ENCODE measurements at places on chromosomes 13 and 19.
A peak's percentile ranks its signal among the peaks of the same experiment; 100 is the strongest.

DNA sequence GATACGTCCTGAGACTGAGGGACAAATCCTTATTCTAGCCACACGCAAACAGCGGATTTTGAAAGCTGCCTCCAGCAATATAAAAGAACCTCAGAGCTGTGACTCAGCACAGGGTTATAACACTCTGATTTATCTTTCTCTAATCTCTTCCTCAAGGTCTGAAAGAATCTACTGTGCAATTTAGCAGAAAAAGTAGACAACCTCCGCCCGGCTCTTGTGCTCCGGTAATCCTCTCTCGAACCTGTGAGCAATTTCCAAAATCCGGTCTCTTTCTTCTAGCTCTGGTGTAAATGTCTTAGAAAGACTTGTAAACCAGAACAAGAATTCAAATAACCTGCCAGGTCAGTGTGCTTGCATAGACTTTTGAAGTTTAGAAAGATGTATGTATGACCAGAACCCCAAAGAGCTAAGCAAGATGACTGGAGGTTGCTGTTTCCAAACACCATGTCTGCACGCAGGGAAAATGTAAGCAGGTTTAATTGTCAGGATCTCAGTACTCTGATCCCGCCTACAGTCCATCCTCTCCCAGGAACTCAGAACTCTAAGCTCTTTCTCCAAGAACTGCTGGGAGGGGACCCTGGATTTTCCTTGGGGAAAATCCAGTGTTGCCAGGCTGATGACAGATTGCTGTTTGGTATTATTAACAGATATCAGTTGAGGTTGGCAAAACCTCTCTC, 338.1 kb downstream of the RFC3 start:
- DNase-seq: no peak

- no peak for DNase-seq
Measured at GRCh38 chr13:79997244-79997643, 343.7 kb downstream of the SPRY2 start.

- DNase-seq: no peak
Measured at GRCh38 chr19:13823256-13823655, 28.0 kb downstream of the ZSWIM4 start.

DNA sequence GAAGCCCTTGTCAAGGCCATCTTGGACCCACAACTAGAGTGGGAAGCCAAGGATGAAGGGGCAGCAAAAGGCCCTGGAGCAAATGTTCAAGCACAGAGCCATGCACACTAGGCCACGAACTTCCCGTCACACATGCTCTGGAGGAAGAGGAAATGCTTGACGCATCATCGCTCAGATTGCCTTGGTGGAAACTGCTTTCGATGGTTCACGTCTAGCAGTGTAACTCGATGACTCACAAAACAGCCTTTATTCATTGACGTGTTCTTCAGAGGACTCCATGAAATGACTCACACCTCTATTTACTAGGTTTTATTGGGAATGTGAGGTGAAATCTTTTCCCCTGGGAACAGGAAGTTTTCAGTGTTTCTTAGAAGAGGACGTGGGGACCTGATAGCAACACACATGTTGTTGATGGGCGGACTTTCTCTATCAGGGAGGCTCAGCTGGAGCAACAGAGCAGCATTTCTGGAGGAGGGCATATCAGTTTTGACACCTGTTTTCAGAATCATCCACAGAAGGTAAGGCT, 79.8 kb upstream of the FLT1 start:
- peak; percentile 69 for DNase-seq

DNA sequence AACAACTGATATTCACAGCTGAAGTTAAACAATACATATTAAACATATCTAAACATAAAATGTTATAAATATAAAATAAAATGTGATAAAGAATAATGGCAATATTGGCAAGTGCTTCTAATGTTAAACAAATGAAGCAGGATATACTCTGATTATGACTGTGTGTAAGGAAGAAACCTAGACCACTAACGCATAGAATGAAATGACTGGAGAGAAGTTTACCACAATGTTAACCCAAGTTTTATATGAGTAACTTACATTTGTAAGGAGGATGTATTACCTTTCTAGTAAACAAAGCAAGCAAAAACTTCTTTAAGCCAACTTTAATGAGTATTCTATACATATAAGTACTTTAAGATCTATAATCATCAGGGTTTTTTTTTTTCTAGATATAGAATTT, 43.0 kb downstream of the RB1 start:
- no peak for DNase-seq

DNA sequence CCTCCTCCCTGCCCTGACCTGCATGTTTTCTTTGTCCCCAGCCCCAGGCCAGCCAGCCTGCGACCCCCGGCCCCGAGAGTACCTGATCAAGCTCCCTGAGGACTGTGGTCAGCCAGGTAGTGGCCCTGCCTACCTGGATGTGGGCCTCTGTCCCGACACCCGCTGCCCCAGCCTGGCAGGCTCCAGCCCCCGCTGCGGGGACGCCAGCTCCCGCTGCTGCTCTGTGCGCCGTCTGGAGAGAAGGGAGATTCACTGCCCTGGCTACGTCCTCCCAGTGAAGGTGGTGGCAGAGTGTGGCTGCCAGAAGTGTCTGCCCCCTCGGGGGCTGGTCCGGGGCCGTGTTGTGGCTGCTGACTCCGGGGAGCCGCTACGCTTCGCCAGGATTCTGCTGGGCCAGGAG, 5.6 kb downstream of the CILP2 start:
- no peak for DNase-seq

GRCh38 chr13:46663206-46664037, 110.5 kb downstream of the LRCH1 start:
- no peak for DNase-seq

- DNase-seq: no peak
Measured at GRCh38 chr19:43563816-43564457, 11.4 kb downstream of the XRCC1 start.

DNA sequence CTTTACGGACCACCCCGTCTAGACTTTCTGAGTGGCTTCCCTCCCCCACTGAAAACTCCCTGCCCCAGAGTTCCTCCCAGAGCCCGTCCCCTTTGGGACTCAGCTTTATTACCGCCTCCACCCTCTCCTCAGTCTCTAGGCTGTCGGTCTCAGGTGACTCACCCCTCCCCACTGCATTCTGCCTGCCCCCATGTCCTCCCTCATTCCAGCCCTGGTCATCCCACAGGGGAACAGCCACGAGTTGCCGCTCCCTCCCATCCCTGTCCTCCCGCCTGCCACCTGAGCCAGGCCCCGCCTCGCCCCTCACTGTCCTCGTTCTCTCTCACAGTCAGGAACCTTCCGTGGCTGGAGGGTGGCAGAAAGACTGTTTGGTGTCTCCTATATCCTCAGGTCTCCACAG, 57.3 kb downstream of the SMARCA4 start:
- DNase-seq: no peak

- DNase-seq: no peak
Measured at GRCh38 chr19:48303866-48304265, 21.5 kb upstream of the EMP3 start.

- DNase-seq: no peak
Measured at GRCh38 chr19:42229855-42230351, 9.8 kb downstream of the ZNF526 start.

DNA sequence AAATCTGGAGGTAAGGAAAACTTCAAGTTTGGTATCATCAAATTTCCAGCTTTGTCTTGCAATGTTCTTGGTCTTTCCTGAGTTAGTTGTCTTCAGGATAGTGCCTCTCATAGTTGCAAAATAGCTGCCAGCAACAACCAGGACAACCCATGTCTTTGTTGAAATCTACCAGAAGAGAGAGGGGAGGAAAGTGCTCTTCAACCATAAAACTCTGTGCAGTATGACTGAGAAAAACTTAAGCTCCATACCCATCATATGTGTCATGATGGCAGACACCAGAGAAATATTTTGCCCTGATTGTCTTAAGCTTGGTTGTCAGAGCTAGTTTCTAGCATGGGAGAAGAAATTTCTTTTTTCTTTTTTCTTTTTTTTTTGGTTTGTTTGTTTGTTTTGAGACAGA, 103.3 kb downstream of the SPRY2 start:
- DNase-seq: no peak

GRCh38 chr19:12723641-12724426, at the start of gene TNPO2:
TSS of gene TNPO2 (minus strand) at chr19:12723932. CDS start at chr19:12720977, 2,955 bp downstream.
- DNase-seq: peak; percentile 57

- peak; percentile 25 for DNase-seq
Measured at GRCh38 chr13:48579165-48579918, 46.5 kb upstream of the RCBTB2 start.

GRCh38 chr13:64075543-64076271, 2660.1 kb upstream of the PCDH20 start:
- DNase-seq: no peak

DNA sequence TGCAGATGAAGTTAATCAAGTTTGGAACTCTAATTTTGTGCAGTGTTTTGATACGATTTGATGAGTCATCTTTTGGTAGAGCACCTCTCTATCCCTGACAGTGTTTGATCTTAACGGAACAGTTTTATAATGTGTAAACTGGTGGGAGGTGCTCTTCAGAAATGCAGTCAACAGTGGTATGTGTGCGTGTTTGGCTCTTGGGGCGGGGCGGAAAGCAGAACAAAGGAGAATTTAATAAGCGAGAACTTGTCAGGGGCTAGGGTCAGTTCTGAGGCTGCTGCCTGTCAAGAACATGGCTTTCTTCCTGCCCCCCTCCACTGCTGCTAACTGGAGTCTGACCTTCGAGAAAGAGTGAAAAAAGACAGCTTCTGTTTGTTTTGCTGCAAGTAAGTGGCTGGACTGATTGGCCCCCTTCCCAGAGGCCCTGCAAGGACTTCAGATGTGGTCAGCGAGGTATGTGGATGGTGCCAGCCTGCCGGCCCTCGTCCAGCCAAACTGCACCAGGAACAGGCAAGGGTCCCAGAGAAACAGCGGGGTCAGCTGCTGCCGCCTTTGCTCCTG, 40.8 kb downstream of the BBC3 start:
- peak; percentile 34 for DNase-seq

DNA sequence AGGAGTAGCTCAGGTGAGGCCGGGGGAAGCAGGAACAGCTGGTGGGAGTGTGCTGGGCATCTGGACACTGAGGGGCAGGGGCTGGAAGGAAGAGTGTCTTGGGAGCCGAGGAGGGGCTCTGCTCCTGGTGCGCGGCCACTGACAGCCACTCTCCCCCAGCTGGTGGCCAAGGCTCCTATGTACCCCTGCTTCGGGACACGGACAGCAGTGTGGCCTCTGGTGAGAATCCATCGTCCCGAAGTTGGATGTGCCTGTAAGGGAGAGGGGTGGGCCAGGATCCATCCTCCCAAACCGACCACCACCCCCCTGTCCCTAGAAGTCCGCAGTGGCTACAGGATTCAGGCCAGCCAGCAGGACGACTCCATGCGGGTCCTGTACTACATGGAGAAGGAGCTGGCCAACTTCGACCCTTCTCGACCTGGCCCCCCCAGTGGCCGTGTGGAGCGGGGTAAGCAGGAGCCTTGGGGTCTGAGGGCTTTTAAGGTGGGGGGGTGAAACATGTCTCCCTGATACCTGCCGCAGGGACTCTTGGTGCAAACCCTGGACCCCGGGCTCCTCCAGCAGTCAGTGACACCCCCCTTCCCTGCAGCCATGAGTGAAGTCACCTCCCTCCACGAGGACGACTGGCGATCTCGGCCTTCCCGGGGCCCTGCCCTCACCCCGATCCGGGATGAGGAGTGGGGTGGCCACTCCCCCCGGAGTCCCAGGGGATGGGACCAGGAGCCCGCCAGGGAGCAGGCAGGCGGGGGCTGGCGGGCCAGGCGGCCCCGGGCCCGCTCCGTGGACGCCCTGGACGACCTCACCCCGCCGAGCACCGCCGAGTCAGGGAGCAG, 2.0 kb upstream of the USF2 start:
- no peak for DNase-seq

- DNase-seq: peak; percentile 33
Measured at GRCh38 chr13:113186061-113186900, 22.2 kb downstream of the PCID2 start.

DNA sequence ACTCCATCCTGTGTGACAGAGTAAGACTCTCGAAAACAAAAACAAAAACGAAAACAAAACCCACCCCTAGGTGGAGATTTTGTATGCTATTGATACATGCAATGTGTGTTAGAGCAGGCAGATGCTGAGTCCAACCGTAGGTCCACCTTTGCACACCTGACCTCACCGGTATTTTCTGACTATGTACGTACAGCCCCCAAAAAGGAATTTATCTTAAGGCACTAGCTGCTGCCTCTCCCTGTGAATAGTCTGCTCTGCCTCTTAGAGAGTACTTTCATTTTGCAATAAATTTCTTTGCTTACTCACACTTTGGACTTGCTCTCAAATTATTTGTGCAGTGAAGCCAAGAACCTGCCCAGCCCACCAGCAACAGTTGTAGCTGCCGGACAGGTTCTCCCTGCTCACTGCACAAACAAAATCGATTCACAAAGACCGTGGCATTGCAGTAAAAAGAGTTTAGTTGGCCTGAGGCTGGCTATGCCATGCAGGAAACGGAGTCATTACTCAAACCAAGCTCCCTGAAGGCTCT, 8.2 kb upstream of the ZNF77 start:
- DNase-seq: no peak

DNA sequence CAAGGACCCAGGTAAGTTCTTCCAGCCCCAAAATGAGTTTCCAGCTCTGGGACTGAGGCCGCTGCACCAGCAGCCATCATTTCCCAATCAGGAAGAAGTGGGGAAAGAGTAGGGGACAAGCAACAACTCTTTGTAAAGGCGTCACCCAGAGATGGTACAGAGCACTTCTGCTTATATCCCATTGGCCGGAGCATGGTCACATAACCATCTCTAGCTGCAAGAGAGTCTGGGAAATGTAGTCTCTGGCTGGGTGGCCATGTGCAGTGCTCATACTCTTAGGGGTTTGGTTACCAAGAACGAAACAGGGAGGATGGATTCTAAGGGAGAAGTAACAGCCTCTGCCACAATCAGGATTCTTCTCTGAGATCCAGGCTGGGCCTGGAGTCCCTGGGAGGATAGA, 26.3 kb downstream of the CKM start:
- peak; percentile 35 for DNase-seq

DNA sequence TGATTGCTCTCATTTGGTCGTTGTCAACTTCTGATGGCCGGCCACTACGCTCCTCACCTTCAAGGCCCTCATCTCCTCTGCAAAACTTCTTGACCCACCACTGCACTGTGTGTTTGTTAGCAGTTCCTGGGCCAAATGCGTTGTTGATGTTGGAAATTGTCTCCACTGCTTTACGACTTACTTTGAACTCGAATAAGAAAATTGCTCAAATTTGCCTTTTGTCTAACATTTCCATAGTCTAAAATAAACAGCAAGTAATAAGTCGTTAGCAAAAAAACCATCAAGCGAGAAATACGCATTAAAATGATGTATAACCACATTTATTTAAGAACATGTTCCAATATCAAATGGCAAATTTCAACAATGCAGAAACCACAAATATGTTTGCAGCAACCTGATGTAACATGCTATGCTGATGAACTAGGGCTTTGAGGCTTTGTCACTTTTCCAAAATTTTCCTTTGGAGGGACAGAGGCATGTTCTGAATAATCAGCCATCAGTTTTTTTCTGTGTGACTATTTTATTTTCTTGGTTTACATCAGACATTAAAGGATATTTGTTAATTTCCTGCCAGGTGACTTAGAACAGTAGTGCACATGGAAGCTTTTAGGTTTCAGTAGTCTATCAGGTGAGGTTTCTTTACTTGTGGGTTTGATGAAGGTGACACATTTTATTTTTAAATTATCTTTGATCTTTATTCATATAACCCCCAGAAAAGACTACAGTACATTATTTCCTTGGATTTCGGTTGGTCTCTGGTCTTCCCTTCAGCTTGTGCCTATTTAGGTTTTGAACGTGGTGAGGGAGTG, 74.7 kb upstream of the TEX29 start:
- no peak for DNase-seq

GRCh38 chr19:10692673-10693264, 8.5 kb upstream of the QTRT1 start:
- DNase-seq: no peak
